ENCODE measurements at places on chromosomes 3 and 15.

DNA sequence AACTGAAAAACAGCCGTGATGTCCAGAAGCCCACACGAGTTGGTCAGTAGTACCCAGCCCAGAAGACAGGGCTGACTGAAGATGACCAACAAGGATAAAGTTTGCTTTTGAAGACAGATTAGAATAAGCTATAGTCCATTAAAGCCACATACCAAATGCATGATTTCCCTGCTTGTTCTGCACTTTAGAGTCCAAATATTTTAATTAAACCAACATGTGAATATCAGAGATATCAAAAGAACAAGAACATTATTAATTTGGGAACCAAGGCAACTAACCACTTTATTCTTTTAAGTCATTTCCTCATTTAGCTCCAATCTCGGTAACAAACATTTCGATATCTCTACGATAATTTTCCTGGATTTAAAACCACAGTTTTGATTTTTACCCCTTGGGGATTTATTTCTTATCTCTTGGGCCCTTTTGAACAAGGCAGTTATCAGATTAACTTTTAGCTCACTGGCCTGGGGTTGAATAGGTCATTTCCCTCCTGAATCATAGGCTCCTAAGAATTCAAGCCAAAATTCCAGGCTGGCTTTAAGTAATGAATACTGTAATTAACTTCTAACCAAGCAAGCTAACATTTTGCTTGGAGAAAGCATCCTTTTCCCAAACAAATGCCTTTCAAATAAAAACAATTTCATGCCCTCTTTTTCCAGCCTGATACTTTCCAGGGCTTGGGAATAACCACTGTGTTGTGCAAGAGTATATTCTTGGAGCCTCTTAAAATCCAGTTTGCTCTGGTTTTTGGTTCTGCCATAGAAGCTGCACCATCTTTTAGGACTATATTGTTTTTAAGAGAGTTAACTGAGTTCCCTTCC, 102.9 kb upstream of the NR2E3 start:
- no peak for DNase-seq

GRCh38 chr3:151837057-151837456, 23.1 kb downstream of the AADAC start:
- no peak for DNase-seq

GRCh38 chr3:194572143-194572789, 61.0 kb downstream of the TMEM44 start:
- no peak for DNase-seq

- no peak for DNase-seq
Observed at GRCh38 chr3:157581371-157581770, 78.2 kb upstream of the VEPH1 start.

- DNase-seq = no peak
Observed at GRCh38 chr3:187361835-187362234, 6.3 kb upstream of the RTP4 start.

DNA sequence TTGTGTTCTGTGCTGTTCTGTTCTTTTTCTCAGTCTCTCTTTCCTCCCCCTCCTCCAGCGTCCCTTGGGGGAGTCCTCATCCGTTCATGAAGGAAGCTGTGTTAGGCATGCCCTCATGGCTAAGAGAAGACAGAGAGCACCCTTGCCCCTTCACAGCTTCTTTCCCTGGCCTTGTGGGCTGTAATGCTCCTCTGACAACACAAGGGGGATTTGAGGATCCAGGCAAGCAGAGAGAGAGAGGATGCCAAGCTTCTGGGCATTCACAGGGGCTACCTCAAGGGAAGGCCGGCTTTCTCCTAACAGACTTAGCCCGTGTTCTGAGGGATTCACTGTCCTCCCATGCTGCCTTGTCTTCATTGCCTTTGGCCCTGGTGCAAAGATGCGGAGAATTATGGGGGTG, 389.5 kb downstream of the LRTM1 start:
- no peak for DNase-seq

GRCh38 chr3:139561255-139561817, 21.8 kb upstream of the RBP1 start:
- DNase-seq = no peak

DNA sequence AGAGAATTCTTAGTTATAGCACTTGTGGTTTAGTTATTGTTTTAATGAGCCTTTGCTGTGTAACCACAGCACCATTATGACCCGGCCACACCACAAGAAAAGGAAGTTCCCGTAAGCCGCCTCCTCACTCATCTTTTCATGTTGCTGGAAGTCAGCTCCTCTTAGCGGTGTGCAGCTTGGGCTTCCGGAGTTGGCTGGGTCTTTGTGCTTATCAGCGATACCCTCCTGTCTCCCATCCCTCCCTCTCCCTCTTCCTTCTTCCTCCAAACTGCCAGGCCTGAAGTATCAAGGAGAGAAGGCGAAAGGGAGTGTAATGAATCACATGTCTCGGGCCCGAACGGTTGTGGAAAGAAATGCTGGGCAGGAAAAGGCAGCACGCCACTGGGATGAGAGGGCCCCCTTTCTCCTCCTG, 353.5 kb downstream of the MCTP2 start:
- DNase-seq = peak; percentile 17

DNA sequence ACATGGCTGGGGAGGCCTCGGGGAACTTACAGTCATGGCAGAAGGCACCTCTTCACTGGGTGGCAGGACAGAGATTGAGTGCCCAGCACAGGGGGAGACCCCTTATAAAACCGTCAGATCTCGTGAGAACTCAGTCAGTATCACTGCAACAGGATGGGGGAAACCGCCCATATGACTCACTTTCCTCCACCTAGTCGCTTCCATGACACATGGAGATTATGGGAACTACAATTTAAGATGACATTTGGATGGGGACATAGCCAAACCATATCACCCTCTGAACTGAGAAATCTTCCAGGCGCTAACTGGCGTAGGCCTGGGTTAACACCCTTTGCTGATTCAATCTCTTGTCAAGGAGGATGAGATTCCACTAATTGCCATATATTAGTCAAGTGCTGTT, 392.3 kb downstream of the FEZF2 start:
- no peak for DNase-seq

GRCh38 chr3:149527531-149528339, 53.2 kb downstream of the TM4SF4 start:
- no peak for DNase-seq

DNA sequence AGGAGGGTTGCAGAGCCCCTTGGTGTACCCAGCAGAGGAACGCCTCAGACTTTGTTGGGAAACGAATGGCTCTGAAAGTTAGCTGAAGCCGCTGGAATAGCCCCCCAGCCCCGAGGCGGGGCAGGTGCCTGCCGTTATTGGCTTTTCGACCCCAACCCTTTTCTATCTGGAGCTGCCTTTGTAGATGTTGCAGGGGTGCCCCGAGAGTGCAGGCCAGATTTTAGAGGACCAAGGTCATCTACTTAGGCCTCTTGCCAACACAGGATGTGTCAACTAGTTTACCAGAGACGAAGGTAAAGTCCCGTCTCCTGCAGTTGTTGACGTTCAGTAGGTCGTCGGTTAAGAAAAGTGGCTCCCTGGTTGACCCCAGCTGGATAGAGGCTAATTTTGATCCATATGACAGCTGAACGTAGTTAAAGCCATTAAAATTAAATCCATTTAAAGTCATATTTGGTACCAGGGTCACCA, 579 bp upstream of the UBE3A start:
- DNase-seq = no peak

- no peak for DNase-seq
Observed at GRCh38 chr3:3447641-3448040, 268.1 kb upstream of the CRBN start.

DNA sequence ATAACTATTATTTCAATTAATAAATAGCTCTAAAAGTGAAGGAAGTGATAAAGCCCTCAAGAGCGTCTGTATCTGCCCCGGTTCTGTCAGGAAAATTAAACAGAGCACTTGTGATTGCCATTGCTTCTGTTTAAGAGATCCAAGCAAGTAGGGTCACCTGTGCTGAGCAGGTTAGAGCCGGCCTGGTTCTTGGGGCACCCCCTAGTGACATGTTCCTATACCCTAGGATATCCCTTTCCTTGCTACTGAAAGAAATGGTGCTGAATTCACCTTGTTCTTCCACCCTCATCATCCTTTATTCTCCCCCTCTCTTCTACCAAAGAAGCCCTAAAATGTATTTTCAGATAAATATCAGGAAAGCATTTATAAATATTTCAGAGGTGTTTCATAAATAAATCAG, 323.5 kb downstream of the RORA start:
- DNase-seq = no peak

GRCh38 chr15:85129881-85130280, 148.2 kb downstream of the PDE8A start:
- DNase-seq = no peak

GRCh38 chr3:177603148-177603603, 405.9 kb upstream of the TBL1XR1 start:
- no peak for DNase-seq

- DNase-seq = no peak
Observed at GRCh38 chr3:4752201-4753072, 226.8 kb upstream of the BHLHE40 start.

- DNase-seq = no peak
Observed at GRCh38 chr15:91787198-91787597, 66.3 kb upstream of the SLCO3A1 start.

All from stimulated activated CD4-positive, alpha-beta T cell treated with anti-CD3 and anti-CD28 coated beads, Interleukin-12 subunit alpha, Interleukin-12 subunit beta, amount 100 ng/mL, for 24 hours (primary cell).